ENCODE measurements at places on chromosomes 1 and 21.

DNA sequence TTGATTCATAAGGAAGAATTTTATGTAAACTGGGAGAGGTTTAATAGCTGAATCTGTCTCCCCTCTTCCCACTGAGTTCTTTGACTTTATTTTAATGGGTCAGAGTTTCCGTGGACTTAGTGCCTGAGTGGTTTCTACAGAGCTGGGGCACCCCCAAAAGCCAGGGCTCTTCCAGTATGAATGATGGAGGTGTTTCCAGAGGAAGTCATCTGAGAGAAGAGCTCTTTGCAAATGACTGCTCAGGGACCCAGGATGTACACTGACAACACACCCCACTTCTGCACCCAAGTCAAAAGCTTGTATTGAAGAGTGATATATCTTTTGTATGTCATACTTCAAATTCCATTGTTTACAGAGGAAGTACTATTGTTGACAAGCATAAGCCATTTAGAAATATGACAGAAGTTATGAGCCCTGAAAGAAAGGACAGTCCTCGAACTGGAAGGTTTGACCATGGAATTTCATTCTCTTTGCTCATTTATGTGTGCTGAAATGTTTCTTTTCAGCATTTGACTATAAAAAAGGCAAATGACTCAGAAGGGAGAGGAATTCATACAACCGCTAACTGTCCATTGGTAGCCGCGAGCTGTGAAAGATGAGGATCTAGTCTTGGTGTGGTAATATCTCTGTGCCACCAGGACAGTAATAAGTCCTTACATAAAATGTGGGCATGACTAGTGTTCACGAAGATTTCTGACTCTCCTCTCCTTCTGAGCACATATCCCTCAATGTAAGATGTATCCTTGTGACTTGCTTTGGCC, 25.4 kb upstream of the LMX1A start:
- DNase-seq = no peak

DNA sequence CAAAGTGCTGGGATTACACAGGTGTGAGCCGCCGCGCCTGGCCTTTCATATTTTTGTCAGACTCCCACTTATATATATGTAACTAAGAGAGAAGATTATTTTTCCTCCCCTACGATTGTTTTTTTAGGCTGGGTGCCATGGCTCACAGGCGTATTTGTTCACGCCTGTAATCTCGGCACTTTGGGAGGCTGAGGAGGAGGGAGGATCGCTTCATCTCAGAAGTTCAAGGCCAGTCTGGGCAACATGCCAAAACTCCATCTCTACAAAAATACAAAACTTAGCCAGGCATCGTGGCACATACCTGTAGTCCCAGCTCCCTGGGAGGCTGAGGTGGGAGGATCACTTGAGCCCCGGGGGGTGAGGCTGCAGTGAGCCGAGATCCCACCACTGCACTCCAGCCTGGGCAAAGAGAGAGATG, 23.9 kb upstream of the ITLN2 start:
- no peak for DNase-seq

DNA sequence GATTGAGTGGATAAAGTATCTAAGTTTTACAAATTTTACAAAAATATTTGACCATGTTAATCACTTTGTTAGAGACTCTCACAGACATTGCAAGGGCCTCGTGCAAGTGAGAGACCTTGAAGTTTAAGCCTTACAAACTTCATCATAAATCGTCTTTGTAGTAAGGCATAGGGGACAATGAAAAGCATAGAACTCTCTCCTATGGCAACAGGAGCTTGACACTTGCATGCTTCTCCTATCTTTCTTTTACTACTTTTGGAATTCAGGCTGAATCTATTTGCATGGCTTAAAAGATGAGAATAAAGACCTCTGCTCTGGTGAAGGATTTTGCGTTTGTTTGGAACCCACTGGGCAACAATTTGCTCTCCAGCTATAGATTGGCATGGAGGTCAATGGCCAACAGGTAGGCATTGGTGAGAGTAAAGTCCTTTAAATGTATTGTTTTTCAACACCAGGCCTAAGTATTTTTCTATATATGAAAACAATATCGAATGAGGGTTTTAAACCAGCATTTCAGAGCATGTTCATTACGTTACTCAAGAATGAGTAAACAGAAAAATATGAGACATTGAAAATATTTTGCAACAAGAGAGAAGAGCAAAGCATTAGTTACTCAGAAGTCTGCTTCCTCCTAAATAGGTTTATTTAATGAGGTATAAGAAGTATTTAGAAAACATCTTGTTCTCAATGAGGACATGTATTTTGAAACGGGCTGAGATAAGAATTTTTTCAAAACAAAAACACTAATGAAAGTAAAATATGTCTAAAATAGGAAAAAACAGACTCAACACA, 192.2 kb downstream of the TGFB2 start:
- no peak for DNase-seq

DNA sequence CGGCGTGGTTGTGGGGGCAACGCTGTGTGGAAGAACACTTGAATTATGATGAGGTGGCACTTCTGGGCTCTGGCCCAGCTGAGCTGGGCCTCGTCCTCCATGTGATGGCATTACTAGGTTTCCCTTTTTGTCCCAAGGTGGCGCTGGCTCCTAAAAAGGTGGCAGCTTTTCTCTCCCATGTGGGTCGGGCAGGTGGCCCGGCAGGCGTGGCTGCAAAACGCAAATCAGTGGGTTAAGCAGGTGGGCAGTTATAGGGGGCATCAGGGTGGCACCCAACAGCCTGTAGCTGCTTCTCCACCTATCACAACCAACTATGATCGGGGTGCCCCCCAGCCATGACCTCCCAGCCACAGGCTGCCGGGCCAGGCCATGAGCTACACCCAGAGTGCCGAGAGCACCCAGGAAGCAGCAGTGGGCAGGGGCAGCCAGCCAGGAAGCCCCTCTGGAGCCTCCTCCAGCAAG, 59.6 kb downstream of the KCNAB2 start:
- no peak for DNase-seq

DNA sequence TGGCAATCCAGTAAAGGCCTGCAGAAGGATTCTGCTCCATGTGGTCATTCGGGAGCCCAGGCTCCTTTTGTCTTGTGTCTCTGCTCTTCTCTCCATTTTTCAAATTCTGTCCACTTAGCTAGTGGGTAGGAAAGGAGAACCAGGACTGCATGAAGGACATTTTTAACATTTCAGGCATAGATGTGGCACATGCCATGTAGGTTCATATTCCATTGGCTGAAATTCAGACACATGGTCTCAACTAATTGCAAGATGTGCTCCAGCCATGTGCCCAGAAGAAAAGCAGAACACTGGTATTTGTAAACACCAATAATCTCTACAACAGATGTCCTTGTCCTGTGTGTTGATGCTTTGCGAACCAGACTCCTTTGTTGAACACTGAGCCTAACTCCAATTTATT, 85.2 kb upstream of the WLS start:
- no peak for DNase-seq

GRCh38 chr1:71157151-71157550, 76.3 kb upstream of the ZRANB2 start:
- DNase-seq = no peak

DNA sequence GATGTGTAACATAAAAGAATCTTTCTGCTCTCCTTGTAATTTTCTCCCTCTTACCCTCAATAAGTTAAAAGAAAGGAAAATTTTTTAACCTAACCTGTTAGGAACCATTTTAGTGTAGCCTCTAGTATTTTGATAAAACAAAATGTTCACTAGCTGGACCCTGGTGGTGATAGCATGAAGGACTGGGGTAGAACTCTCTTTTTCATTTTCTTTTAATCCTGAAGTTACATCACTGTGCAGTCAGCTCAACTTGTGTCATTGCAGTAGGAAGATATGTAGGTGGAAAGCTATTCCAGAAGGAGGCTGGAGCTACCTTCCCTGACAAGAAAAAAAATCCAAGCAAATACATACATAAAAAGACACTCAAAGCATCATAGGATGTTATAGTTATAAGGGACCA, 39.3 kb downstream of the NFIA start:
- DNase-seq = no peak

DNA sequence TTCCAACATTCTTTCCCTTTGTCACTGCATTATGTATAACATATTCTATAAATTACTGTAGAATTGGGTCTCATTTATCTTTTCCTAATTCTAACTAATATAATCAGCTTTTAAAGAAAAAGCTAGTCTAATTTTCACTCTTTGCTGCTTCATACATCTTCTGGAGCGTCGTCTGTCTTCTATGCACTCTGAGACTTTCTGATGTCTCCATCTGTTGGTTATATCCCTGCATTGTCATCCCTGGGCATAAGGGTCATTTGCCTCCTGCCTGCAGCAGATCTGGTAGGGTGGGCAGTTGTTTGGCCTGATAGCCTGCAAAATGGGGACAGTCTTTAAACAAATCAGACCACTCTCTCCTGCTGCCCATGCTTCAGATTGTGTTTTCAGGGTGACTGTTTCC, 40.8 kb upstream of the DYNLT5 start:
- no peak for DNase-seq

DNA sequence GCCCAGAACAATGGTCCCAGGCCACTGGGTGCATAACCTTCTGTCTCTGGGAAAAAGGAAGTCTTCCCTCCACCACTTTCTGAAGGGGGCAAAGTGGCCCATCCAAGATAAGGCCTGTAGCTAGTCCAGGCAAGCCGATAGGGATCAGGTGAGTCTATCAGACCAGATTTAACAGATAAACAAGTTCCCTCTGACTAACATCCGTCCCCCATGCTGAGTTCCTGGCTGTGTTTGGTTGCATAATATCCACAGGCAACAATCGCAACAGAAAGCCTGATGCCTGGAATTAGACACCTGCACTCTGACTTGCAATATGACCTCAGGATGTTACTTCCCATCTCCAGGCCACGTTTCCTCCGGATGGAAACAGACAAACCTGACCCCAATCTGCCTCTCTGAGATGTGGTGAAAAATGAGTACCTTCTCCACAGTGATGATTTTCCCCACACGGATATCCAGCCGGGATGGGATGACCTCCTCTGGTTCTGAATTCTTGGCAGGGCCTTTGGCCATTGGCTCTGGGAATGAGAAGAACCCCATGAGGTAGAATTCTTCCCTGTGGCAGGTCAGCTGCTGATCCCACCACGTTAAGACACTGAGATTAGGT, 36.4 kb downstream of the YARS1 start:
- DNase-seq = no peak

- DNase-seq = no peak
Measured at GRCh38 chr1:227449051-227449450, 114.3 kb upstream of the ZNF678 start.

- no peak for DNase-seq
Measured at GRCh38 chr1:228446852-228447251, 30.2 kb upstream of the TRIM17 start.

DNA sequence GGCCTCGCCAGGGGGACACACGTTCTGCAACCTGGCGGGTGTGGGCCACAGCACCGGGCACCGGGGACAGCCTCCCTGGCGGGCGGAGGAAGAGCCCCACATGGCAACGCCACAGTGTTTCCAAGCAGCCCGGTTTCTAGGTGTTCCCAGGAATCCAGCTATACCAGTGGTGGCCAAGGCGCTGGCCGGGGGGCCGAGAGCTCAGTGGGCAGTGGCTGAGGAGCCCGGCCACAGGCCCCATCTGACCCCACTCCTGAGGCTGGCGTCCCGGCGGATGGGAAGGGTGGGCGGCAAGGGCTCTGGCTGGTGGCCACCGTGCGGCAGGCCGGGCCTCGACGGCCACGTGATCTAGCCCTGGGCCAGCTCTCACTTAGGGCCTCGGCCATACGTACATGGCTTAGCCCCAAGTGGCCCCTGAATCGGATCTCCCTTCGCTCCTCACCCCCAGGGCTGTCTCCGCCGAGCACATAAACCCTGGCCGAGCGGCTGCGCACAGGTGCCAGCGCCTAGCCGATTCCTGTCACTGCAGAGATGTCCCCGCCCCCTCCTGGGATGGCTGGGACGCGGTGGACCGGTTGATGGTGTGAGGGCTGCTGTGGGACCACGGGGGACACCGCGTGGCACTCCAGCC, 68.7 kb downstream of the MORN1 start:
- DNase-seq = no peak

Measured in bone marrow (tissue), 2 donors.